COLO829 (cell line): ENCODE measurements at places on chromosomes 5 and 9.

GRCh38 chr5:142206801-142207200 is 98.2 kb downstream of the NDFIP1 start:
- no peak for DNase-seq

DNA sequence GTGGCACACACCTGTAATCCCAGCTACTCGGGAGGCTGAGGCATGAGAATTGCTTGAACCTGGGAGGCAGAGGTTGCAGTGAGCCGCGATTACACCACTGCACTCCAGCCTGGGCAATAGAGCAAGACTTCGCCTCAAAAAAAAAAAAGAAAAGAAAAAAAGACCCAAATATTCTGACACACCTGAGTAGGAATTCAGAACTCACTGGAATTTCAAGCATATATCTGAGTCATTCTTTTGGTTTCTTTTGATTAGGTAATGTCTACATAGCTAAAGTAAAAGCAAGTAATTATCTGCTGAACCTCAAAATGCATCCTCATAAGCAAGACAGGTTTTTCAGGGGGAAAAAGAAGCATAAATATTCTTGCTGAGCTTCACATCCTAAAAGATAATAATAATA is 35.9 kb downstream of the ANKRD31 start:
- no peak for DNase-seq

GRCh38 chr9:87040410-87041009 is 93.2 kb upstream of the GAS1 start:
- no peak for DNase-seq

DNA sequence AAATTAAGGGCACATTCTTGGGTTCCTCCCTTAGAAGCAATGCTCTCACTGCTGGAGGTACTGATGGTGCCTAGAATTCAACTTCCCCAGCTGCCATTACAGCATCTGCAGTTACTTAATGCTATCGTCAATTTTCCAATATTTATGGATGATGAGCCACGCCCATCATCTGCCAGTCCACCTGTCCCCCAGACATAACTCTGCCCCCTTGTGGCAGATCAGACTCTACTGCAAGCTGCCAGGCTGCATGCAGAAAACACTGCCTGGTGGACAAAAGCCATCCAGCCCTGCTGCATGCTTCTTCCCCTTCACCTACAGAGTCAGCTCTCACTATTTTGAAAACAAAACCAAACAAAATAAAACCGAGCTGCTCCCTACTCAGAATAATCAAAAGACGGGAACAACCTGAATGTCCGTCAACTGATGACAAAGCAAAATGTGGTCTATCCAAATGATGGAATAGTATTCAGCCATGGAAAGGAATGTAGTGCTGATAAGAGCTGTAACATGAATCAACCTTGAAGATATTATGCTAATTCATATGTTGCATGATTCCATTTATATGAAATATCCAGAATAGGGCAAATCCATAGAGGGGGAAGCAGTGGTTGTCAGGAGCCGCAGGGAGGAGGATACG is 66.4 kb downstream of the RETREG1 start:
- DNase-seq, result peak; percentile 50

DNA sequence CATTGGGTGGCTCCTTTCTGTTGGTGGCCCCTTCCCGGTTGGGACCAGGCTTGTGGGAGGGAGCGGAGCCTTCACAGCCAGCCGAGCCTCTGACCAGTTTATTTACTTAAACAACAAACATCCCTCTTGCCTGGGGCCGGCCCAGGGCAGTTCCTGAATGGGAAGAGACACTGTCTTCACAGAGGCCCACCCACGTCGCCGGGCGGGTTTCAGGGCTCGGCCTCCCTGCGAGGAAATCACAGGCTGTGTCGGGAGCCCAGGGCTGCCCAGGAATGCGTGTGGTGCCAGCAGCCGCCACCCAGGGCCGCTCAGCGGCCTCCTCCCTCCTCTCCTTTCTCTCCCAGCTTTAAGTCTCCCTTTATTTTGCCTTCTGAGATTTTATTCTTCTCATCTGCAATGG is 132.5 kb downstream of the HSD17B3 start:
- DNase-seq, result peak; percentile 43

DNA sequence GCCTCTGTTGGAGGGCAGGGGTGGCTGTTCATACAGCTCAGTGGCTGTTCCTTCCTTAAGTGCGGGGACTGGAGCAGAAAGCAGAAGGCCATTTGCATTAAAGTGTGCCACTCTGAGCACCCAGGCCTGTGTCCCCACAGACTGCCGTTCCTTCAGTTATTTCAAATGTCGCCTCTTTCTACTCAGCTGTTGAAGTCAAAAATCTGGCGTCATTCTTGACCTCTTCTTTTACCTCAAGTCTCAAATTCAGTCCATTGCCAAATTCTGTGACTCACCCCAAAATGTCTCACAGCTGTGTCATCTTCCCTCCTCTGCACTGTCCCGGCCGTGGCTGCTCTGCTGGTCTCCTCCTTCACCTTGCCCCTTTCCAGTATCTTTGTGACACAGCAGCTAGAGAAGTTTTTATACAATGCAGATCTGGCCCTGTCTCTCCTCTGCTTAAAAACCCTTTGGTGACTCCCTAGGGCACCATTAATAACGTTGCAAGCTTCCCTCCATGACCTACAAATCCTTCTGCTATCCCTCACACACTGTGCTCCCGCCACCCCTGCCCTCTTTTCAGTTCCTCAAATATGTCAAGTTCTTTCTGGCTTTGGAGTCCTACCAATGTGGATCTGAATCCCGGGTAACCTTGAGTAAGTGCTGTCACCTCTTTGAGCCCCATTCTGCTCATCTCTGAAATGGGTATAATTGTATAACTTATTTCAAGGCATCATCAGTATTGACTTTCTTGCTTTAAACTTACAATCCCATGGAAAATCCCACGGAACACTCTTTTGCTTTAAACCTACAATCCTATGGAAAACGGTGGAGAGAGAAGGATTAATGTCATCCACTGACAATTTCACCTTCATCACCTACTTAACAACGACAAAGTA is 98.3 kb upstream of the BOD1 start:
- no peak for DNase-seq

DNA sequence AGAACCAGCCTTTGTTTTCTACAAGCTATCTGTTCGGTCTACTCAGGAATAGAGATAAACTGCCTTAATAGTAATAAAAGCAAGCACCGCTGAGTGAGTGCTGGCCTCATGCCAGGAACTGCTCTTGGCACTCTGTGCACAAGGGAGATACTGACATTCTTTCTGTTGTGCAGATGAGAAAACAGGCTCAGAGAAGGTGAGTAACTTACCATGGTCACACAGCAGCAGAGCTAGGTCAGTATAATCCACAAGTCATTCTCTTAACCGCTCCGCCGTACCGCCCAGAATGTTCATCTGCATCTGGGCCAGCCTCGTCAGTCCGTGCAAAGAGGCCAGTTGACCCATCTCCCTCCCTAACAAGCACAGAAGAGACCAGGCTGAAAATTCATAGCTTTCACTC is 27.4 kb downstream of the QRFP start:
- no peak for DNase-seq

- no peak for DNase-seq
Measured at GRCh38 chr5:179526978-179527377, 23.4 kb upstream of the RUFY1 start.
